Natural killer cell (primary cell): ENCODE measurements at places on chromosomes 2 and 18. TPM values are rescaled to one million over a fixed set of nuclear protein-coding genes. Genes with fewer than 3 reads are reported as not detected.
A peak's percentile ranks its signal among the peaks of the same experiment; 100 is the strongest.

TRAPPC8 gene
- total RNA-seq = 41.4 TPM

CD8B gene
- 1.9 TPM for total RNA-seq

HOXD13 gene
- not detected for total RNA-seq

CPS1 gene
- not detected for total RNA-seq

STK16 gene
- total RNA-seq = 28.7 TPM

AQP4 gene
- not detected for total RNA-seq

RAD51AP2 gene
- total RNA-seq = not detected

ANKRD62 gene
- not detected for total RNA-seq

ELAC1 gene
- 10.0 TPM for total RNA-seq

KCNIP3 gene
- 1.4 TPM for total RNA-seq

GRCh38 chr2:39300044-39300978 is 56.5 kb upstream of the CDKL4 start:
- no peak for DNase-seq

- DNase-seq = no peak
These were observed 9.8 kb downstream of the MALL start for GRCh38 chr2:110105608-110106467.

DNA sequence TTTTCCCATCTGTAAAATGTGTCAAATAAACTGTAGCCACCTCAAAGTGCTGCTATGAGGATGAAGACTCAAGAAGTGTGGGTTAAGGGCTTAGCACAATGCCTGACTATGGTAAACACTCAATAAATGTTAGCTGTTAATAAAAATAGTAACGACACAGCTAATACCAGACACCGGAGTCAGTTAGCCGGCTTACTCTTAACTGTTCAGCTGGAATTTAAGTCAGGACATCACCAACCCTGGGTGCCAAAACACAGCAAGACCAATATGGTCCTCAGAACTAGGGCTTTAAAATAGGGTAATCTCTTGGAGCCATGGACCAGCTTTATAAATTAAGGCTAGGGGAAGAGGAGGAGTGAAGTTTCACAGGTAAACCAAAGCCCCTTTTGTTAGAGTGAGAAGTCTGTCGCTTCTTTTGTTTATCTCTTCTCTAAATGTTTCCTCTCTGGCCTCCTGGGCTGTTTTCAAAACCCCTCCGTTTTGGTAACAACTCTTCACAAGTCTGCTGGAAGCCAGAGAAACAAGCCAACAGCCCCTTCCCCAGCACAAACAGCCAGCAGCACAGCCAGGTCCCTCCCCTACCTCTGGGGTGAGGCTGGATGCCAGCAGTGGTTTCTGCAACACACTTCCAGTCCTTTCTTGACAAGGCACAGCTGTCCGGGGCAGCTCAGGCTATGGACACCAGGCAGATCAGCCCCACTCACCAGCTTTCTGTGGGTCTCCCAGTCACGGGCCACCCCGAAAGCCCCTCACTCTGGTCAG is 13.8 kb upstream of the FZD7 start:
- no peak for DNase-seq

DNA sequence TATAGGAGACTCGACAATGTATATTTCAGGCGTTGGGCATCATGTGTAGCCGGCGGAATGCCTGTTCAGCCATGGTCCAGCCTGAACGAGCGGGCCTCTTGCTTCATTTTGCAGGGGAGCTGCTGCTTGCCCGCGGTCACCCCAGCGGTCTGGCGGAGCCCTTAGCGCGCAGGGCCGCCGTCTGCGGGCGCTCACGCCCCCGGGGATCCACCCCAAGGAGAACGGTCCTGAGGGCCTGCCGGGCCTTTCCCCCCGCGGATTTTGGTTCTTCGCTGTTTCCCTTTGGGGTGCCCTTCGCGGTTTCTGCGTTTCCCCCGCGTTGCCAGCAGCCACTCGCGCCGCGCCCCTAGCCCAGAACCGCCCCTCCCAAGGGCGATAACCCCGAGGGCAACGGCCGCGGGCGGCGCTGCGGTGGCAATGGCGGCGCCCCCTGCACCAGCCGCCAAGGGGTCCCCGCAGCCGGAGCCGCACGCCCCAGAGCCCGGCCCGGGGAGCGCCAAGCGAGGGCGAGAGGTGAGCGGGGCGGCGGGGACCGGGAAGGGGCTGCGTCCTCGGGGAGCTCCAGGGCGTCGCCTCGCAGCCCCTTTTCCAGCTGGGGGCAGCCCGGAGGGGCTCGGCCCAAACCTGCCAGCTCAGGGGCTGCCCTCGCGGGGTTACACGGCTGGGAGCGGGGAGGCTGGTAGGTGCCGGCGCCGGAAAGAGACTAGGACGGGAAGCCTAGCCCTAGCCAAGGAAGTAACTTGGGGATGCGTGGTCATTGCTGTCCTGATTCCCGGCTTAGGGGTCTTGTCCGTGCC is at the start of gene MFSD2B:
TSS of gene MFSD2B (plus strand) at position 406 of the 797 bp plus-strand sequence. CDS start at position 418, 12 bp downstream.
- no peak for DNase-seq

- no peak for DNase-seq
These were observed 51.8 kb upstream of the TTN start for GRCh38 chr2:178858896-178859625.

DNA sequence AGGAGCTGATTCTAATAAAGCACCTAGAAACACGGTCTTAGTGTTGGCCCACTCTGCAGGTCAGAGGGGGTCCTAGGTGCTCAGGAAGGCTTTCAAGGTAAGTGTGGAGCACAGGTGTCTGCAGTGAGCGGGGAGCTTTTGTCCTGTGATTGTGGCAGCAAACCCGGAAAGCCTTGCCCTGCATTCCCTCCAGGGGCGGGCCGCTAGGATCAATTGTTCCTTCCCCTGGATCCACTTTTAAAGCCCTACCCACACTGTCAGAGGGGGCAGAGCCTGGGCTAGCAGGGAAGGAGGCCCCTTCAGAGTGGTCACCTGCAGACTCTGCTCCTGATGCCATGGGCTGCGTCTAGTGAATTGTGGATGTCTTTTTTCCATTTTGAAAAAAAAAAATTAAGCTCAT is 176.0 kb downstream of the CTIF start:
- DNase-seq = no peak

DNA sequence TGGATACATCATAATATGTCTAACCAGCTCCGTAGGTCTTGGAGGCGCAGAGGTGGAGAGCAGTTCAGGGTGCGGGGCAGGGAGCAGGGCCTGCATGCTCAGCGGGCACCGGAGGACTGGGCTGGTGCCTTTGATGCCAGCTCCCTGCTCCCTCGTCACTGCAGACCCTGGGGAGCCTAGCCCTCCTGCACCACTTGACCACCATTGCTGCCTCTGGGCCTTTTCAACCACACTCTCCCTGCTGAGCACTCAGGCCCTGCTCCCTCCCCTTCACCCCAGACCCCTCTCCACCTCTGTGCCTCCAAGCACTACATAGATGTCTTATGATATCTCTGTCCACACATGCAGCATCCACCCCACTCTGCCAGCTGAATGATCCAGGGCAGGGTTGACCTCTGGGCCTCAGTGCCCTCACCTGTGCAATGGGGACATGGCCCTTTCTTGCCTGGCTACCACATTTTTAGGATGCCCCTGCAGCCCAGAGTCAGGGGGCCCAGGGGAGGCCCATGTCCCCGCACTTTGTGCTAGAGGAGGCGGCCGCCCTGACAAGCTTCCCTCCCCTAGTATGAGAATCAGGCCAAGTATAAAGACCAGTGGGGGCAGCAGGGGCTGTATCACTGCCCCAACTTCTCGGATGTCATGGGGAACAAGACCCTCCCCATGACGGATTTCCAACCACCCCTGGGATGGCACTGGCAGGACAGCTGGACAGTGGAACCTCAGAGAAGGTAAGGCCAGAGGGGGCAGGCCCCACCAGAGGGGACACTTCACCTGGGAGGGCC is 46.3 kb downstream of the FER1L5 start:
- no peak for DNase-seq

GRCh38 chr2:205176546-205176945 is 505.8 kb upstream of the NRP2 start:
- DNase-seq = no peak

- no peak for DNase-seq
These were observed 203.3 kb downstream of the GBX2 start for GRCh38 chr2:235964787-235965390.

- DNase-seq = no peak
These were observed 28.4 kb upstream of the GNAL start for GRCh38 chr18:11660691-11661090.

GRCh38 chr18:7585276-7585670 is 18.2 kb downstream of the PTPRM start:
- DNase-seq = no peak

- DNase-seq = no peak
These were observed 116.5 kb upstream of the MCFD2 start for GRCh38 chr2:47031909-47032668.

DNA sequence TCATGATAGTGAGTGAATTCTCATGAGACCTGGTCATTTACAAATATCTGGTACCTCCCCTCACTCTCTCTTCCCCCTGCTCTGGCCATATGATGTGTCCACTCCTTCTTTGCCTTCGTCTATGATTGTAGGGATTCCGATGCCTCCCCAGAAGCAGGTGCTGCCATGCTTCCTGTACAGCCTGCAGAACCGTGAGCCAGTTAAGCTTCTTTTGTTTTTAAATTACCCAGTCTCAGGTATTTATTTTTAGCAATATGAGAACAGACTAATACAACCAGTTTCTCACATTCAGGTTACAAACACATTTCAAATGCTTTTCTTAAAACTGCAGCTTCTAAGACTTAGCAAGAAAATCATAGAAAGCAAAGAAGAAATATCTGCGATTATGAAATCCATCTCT is 321.2 kb upstream of the CDH7 start:
- DNase-seq = no peak

GRCh38 chr18:8609659-8610458 is 622 bp downstream of the RAB12 start:
- peak; percentile 32 for DNase-seq

DNA sequence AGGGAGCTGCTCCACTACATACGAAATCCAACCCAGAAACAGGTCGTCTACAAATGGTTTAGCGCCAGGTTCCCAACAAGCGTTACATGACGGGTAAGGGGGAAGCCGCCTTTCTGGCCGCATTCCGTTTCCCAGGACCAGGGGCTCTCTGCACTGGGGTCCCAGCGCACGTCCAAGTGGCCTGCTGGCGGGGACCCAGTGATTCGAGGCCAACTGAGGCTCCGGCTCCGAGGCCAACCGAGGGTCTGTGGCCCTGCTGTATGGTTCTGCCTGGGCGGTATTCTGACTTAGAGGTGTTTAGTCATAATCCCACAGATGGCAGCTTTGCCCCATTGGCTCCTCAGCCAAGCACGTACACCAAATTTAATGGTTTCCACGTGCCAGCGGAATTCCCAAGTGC is 127.2 kb downstream of the PKP4 start:
- no peak for DNase-seq

GRCh38 chr2:30503695-30504052 is 56.6 kb downstream of the LCLAT1 start:
- no peak for DNase-seq

GRCh38 chr18:37634516-37634915 is 68.9 kb upstream of the CELF4 start:
- DNase-seq = no peak

GRCh38 chr2:151337643-151338042 is 19.7 kb upstream of the TNFAIP6 start:
- DNase-seq = no peak

GRCh38 chr2:206936843-206937230 is 2.5 kb upstream of the CPO start:
- DNase-seq = no peak

GRCh38 chr2:116737951-116738350 is 1076.5 kb upstream of the DDX18 start:
- DNase-seq = no peak

DNA sequence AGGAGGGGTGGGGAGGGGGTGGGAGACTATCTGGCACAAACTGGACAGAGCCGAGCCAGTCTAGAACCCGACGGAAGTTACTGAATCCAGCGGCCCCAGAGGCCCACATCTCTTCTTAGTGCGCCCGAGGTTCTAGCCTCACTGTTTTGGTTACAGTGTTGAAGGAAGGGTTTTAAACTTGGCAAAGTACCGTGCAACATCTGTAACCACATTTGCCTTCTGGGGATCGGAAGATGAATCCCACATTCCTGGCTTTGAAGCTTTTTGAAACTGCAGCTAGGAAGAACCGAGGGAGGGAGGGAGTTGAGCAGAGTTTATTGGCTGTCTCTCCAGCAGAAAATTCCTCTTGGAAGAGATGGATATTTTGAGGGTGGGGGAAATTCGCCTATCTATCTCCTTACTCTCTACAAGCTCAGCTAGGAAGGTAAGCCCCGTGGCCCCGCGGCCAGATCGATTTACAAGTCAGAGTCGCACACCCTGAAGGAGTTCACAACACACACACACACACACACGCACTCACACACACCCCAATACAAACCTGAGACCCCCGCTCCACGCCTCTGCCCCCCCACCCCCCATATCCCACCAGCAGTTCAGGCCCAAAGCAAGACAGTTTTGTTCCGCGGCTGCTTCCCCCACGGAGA is 1.0 kb downstream of the ACVR1 start:
- no peak for DNase-seq

DNA sequence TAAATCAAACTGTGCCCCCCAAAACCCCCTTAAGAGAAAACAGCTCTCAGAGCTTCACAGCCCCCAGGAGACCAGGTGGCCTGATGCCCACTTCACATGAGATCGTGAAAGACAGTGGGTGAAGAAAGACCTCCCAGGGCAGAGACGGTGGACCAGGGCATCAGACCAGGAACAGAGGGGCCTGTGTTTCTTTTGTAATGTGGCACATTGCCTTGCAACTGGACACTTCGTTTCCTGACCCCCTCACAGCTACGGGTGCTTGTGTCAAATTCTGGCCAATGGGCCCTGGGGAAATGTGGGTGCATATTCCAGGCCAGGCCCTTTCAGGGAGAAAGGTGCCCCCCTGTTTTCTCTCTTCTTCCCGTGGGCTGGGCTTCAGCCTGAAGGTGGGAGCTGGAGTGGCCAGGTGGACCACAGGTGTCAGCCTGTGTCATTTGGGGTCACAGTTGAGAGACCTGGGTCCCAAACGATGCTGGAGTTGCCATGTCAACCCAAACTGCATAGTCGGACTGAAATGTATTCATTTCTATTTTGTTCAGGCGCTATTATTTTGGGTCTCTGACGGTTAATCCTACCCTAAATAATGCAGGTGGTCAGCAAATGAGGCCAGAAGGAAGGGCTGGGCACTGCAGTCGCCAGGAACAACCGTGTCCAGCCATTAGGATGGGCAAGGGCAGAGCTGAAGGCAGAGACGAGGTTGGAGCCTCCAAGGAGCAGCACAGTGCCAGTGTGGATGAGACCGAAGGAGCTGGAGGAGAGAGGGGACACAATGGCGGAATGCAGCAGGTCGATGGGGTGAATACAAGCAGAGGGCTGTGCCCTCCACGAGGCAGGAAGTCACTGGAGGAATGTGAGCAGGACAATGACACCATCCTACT is 338.2 kb downstream of the EIPR1 start:
- DNase-seq = no peak
